ENCODE measurements at places on chromosomes 3 and 15. TPM values are rescaled to one million over a fixed set of nuclear protein-coding genes. Genes with fewer than 3 reads are reported as not detected.
A peak's percentile ranks its signal among the peaks of the same experiment; 100 is the strongest.

DNA sequence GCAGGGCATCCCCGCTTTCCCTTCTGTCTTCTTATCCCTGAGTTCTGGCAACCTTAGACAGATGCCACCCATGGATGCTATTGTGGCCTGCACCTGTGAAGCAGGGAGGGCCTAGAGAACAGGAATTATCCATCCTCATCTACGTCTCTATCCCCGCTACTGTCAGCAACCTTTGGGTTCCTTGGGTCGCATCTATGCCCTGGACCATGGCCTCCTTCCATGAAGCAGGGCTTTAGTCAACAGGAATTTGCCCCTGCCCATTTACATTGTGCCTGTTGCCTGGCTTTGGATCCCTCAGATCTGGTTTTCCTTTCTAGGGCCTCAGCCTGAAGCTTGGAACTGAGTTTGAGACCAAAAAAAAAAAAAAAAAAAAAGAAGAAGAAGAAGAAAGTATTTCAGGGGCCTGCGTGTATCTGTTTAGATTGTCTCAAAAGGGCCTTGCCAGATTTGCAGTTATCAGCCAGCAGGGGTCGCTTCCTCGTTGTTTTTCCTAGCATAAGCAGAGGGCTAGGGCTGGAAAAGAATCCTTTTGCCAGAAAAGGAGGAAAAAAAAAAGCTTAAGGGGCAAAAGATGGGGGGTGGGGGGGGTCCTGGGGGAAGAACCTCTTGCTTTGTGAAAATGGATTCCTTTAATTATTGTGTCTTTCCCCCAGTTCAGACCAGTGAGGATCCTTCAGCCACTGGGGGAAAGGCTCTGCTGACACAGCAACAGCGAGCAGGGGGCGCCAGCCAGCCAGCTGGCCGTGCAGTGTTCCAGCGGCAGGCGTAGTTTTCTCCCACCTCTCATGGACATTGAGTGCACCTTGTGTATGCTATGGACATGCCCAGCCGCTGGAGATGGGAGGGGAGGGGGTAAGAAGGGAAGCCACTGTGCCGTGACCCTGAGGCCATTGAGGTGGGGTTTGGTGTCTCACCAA is 65.7 kb upstream of the ALDH1L1 start:
- DNase-seq, result peak; percentile 62

DNA sequence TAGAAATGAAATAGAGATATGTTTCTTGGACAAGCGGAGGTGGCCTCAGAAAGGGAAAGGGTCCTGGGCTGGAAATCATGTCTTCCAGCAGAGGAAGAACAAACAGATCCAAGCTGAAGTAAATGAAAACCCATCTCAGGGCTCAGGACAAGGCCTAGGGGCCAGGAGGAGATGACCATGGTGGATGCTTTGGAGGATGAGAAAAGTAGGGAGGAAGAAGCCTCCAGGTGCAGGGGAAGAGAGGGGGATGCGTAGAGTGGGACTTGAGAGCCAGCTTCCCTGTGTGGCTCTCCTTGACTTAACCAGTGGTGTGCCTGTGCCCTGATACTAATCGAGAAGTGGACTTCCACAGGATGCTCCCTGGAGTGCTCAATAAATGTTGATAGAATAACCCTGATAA is 203.2 kb downstream of the FAM43A start:
- no peak for DNase-seq

DNA sequence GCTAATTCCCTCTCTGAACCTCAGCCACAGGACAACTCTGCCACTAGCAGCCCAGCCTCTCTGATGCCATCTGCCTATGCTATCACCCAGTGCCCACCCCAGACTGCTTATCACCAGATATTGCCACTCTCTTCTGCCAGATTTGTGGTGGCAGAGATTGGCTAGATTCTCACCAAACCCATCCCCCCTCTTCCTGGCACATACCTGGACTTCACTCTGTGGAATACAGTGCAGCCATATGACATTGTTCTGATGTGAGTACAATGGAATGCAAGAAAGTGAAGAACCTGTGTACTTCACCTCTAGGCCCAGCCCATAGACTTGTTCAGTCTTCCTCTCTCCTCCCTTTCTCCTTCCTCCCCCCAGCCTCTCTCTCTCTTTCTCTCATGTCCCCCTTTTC is 46.9 kb upstream of the NTRK3 start:
- DNase-seq, result no peak

DNA sequence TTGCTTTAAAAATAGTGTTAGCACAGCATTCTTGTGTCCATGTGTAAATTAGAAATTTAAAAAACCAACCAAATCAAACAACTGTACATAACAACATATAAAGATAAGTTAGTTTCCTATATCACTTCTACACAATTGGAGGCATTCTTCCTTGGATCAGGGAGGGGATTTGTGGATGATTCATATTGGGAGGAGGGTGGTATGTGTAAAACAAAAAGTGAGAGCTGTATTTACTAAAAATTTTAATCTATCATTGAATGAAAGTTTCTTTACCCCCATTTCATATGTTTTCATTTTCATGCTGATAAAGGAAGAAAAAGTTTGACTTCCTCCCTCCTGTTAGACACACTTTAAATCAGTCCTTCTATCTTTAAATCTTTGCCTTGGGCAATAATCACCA is 325.0 kb downstream of the SATB1 start:
- no peak for DNase-seq

The BNIP2 gene
- total RNA-seq, result 82.0 TPM

GRCh38 chr15:28094732-28095521 is 4.2 kb downstream of the OCA2 start:
- peak; percentile 73 for DNase-seq

GRCh38 chr3:36908647-36909180 is 36.1 kb downstream of the TRANK1 start:
- no peak for DNase-seq

- no peak for DNase-seq
These were observed 23.9 kb downstream of the RBPMS2 start for GRCh38 chr15:64751464-64751863.

The RLBP1 gene
- total RNA-seq, result not detected

DNA sequence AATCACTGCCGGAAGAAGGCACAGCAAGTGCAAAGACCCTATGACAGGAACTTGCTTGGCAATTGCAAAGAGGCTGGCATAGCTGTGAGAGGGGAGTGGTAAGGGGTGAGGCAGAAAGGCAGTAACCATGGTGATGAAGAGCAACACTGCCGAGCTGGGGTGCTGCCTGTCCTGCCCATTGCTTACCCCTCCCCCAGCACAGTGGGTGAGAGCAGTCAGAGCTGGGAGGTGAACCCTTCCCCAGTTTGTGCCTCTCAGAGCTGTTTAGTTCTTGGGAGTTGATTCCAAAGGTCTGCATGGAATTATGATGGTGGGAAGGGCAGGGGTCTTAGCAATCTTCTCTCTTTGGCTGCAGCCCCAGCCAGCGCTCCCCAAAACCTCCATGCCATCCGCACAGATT is 8.8 kb downstream of the TYRO3 start:
- DNase-seq, result no peak

The ZBTB47 gene
- total RNA-seq, result 100 TPM

All from right cardiac atrium (tissue), 5 donors.